GM12891 (cell line): ENCODE measurements at places on chromosomes 4 and X.
A peak's percentile ranks its signal among the peaks of the same experiment; 100 is the strongest.

GRCh38 chr4:62328526-62328925 lies 1128.4 kb downstream of the ADGRL3 start:
- DNase-seq: no peak

GRCh38 chr4:112557676-112558411 lies 41.9 kb upstream of the NEUROG2 start:
- no peak for DNase-seq

- DNase-seq: peak; percentile 53
These were observed at the start of gene MID1IP1 for GRCh38 chrX:38800981-38801845. Gene MID1IP1, plus strand, starts transcription at chrX:38801459. Its CDS starts 3,488 bp downstream, at chrX:38804947.

GRCh38 chr4:70712150-70712549 lies 9.6 kb upstream of the RUFY3 start:
- no peak for DNase-seq

DNA sequence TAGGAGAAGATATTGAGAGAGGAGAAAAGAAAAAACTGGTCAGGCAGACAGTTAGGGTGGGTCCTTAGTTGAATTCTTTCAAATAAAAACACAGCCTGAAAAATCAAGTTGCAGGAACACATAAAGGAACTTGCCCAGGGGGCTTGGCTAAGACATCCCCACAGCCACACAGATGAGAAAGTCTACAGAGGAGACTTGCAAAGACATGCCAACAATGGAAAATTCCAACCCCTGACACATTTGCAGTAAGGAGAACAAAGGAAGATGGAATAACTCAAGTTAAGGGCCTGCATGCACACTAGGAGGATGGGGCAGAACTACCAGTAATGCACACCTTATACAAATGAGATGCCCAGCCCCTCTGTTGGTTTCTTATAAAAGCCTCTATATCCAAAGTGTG lies 197.6 kb downstream of the CPXCR1 start:
- DNase-seq: no peak

GRCh38 chr4:109648266-109648996 lies 54.8 kb downstream of the CASP6 start:
- peak; percentile 13 for DNase-seq

- DNase-seq: no peak
These were observed 171.1 kb downstream of the ZNF330 start for GRCh38 chr4:141391771-141392170.

GRCh38 chr4:124534131-124534530 lies 178.4 kb downstream of the ANKRD50 start:
- no peak for DNase-seq

GRCh38 chr4:69828828-69829227 lies 31.1 kb downstream of the SULT1E1 start:
- no peak for DNase-seq

- no peak for DNase-seq
These were observed 192.4 kb upstream of the RASGEF1B start for GRCh38 chr4:81664079-81664478.

GRCh38 chr4:158006990-158007389 lies 165.8 kb downstream of the GASK1B start:
- no peak for DNase-seq

DNA sequence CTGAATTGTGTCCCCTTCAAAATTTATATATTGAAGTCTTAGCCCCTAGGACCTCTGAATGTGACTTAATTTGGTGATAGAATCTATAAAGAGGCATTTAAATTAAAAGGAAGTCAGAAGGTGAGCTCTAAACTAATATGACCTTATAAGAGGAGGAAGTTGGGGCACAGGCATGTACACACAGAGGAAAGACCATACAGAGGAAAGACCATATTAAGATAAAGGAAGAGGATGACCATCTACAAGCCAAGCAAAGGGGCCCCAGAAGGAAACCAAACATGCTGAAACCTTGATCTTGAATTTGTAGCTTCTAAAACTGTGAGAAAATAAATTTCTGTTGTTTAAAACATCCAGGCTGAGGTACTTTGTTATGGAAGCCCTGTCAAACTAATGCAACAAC lies 26.9 kb upstream of the CYBB start:
- DNase-seq: no peak

GRCh38 chr4:162356181-162356580 lies 192.4 kb upstream of the FSTL5 start:
- DNase-seq: no peak

DNA sequence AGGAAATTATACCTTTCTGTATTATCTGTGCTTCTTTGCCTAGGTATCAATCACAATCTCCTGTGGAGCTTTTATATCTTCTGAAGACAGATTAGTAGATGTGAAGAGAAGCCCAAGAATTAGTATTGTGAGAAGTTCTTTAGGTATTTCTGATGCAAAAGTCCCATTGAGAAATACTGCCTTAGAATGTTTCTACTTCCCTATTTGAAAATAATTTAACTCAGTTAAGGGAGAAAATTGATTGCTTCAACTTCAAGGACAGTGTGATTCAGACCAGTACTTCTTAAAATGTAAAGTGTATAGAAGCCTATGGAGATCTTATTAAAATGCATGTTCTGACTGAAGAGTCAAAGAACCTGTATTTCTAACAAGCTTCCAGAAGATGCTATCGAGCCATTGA lies 9.0 kb downstream of the EIF1AX start:
- DNase-seq: no peak

GRCh38 chr4:8777320-8778196 lies 94.1 kb downstream of the HMX1 start:
- DNase-seq: no peak

DNA sequence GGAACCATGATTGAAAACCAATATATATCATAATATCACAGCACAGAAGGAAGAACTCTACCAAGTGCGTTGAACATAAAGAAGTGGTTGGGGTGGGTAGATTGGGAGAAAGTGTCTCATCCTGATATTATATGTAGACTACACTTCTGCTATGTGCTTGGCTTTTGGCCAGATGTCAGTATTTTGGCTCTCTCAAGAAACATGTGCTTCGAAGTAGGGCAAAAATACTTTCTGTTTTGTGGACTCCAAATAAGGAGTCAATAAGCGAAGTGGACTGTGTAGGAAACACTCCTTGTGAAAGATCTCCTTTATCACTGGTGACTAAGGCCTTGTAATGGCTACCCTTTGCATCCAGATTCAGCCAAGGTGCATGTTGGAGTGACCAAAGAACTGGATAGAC lies 7.8 kb upstream of the HPSE start:
- no peak for DNase-seq
